Substantia nigra (tissue), 51 donors: ENCODE measurements at places on chromosomes 11 and 22.
A peak's percentile ranks its signal among the peaks of the same experiment; 100 is the strongest.

- DNase-seq = no peak
Measured at GRCh38 chr22:23533328-23533762, 46.7 kb downstream of the IGLL1 start.

DNA sequence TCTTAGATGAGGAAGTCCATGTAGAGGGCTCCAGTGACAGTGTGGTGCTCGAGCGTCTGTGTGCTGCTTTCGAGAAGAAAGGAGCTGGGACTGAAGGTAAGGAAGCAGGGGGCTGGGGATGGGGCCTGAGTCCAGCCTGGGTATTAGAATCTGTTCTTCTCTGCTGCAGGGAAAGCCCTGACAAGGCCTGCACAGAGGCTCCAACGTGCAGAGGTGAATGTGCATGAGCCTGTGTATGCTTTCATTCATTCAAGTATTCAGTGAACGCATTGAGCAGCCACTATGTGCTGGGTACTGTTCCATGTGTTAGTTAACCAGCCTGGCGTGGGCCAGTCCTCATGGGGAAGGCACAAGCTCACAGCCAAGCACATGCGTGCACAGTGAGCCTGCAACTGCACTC is 93.4 kb downstream of the MYO18B start:
- no peak for DNase-seq

- no peak for DNase-seq
Measured at GRCh38 chr11:22521226-22521625, 104.4 kb downstream of the FANCF start.

- no peak for DNase-seq
Measured at GRCh38 chr11:103659743-103660142, 376.7 kb upstream of the DDI1 start.

DNA sequence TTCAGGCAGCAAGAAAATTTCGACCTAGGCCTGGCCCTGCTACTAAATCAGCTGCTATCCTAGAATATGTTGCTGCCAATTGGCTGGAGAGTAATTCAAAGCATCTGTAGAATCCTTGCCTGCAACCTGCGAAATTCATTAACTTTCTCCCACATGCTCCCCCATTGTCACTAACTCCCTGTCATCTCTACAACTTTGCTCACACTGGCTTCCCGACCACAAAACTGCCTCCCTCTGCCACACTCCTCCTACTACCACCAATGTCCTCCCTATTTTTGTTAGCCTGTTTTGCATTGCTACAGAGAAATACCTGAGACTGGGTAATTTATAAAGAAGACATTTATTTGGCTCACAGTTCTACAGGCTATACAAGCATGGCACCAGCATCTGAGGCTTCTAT is 570.6 kb downstream of the INSC start:
- DNase-seq = no peak

GRCh38 chr11:128662960-128663359 is 30.9 kb upstream of the FLI1 start:
- DNase-seq = no peak

DNA sequence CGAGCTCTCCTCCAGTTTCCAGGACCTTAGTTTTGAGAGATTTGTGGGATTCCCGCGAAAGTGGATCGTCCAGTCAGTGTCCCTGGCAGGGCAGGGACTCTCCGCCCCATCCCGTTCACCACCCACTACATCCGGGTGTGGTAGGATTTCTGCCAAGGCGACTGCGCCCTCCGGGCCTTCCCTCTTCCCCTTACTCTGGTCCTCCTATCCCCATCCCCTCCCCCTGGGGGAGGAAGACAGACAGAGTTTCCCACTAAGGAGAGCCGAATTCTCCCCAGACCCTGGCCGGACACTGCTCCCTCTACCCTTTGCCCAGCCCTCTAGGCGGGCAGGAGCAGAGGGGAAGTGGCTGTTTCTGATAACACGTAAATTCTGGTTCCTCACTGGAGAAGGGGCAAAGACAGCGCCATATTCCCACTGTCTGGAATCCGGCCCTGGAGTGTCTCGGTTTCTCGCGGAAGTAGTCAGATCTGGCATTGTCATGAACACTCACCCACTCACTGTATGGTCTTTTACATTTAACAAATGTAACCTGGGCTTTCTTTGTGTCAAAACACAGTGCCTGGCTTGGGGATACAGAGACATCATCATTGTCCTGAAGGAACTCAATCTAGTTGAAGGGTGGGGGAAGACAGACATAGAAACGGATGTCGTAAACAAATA is 1.1 kb upstream of the NECTIN1 start:
- no peak for DNase-seq

- no peak for DNase-seq
Measured at GRCh38 chr11:122509091-122509490, 146.4 kb upstream of the UBASH3B start.

GRCh38 chr11:110691926-110692325 is 20.3 kb downstream of the ARHGAP20 start:
- no peak for DNase-seq

DNA sequence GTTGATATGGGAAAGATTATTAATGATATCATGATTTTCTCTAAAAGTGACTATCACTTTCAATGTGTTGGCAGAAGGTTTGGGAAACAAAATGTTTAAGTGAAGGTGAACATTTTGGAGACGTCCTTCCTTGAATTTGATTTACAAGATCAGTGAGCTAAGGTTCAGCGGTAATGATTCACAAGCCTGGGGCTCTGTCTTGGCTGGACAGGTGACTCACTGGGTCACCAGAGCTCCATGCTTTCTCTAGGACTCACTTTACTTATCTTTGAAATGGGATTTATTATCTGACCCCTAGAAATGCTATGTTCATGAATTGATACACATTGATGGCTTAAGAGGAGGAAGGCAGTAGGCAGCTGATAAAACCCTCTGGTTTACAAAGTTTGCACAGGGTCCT is 437.5 kb downstream of the NTM start:
- no peak for DNase-seq

GRCh38 chr11:45872651-45873356 is 12.6 kb upstream of the MAPK8IP1 start:
- peak; percentile 74 for DNase-seq

DNA sequence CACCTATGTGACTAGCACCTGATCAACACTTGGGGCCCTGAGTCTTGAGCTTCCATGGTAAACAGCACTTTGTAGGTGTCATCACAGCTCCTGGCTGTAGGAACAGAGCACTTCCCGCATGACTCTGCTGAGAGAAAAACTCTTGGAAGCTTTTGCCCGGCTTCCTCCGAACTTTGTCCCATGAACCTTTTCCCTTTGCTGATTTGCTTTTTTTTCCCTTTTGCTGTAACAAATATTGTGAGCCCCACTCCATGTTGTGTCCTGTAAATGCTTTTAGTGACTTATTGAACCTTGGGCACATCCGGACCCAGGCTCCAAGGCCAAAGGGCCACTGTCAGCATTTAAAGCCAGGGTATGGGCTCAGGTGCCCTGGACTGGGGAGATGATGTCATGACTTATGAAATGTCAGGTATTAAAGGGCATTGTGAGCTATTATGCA is 391.1 kb downstream of the TENM4 start:
- DNase-seq = no peak

- no peak for DNase-seq
Measured at GRCh38 chr11:50333861-50334260, 301.2 kb downstream of the OR4C45 start.

DNA sequence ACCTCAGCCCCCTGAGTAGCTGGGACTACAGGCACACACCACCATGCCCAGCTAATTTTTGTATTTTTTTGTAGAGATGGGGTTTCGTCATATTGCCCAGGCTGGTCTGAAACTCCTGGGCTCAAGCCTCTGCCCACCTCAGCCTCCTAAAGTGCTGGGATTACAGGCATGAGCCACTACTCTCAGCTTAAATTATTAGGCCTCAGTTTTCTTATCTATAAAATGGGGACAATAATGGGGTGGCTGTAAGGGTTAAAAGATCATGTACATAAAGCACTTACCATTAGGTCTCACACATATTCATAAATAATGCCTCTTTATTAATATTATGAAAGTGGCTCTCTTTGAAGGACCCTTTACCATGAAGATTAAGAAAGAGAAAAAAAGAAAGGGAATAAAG is 31.5 kb upstream of the CKAP5 start:
- no peak for DNase-seq

- no peak for DNase-seq
Measured at GRCh38 chr11:66546368-66546965, at the start of gene ACTN3. Gene ACTN3, plus strand, starts transcription at chr11:66546903. Its CDS starts 35 bp downstream, at chr11:66546938.

GRCh38 chr11:11843642-11844041 is 1.9 kb downstream of the USP47 start:
- no peak for DNase-seq

GRCh38 chr22:42892571-42893316 is 35.7 kb upstream of the ARFGAP3 start:
- no peak for DNase-seq

DNA sequence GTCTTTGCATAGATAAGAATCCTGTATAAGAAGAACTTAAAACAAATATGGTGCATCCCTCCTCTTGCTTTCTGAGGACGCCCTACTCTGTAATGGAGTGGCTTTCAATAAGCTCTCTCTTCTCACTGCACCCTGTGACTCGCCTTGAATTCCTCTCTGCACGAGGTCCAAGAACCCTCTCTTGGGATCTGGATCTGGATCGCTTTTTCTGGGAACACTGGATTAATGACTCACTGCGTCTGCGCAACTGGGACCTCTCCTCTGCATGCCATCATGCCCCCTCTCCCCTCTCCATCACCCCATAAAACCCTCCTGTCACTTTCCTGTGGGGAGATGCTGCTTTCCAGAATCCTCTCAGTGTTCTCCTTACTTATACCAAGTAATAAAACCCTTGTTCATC is 15.1 kb upstream of the CABP2 start:
- no peak for DNase-seq

DNA sequence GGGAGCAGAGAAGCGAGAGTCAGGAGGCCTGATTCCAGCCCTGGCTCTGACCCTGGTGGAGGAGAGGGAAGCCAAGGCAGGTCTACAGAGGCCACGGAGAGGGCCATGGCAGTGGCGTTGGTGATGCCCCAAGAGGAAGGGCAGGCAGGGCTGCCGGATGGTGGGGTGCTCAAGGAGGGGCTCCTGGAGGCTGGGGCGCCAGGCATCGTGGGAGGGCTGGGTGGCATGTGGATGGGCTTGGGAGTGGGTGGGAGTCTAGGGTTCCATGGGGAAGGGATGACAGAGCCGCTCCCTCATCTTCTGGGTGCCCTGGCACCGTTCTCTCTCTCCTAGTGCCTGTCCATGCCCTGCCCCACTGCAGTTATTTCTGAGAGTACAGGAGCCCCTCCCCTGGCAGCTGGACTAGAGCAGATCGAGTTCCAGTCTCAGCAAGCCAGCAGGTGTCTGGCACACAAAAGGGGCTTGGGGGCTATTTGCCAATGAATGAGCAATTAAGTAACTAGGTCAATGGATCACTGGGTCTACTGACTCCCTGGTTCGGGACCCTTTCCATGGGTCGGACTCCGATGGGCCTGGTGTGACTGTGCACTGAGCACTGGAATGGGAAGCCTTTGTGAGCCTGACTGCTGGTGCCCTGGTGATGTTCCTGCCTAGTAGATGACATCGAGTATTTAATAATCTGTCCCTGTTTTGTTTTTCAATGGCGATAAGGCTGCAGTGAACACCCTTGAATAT is 570.0 kb downstream of the TBC1D22A start:
- no peak for DNase-seq

DNA sequence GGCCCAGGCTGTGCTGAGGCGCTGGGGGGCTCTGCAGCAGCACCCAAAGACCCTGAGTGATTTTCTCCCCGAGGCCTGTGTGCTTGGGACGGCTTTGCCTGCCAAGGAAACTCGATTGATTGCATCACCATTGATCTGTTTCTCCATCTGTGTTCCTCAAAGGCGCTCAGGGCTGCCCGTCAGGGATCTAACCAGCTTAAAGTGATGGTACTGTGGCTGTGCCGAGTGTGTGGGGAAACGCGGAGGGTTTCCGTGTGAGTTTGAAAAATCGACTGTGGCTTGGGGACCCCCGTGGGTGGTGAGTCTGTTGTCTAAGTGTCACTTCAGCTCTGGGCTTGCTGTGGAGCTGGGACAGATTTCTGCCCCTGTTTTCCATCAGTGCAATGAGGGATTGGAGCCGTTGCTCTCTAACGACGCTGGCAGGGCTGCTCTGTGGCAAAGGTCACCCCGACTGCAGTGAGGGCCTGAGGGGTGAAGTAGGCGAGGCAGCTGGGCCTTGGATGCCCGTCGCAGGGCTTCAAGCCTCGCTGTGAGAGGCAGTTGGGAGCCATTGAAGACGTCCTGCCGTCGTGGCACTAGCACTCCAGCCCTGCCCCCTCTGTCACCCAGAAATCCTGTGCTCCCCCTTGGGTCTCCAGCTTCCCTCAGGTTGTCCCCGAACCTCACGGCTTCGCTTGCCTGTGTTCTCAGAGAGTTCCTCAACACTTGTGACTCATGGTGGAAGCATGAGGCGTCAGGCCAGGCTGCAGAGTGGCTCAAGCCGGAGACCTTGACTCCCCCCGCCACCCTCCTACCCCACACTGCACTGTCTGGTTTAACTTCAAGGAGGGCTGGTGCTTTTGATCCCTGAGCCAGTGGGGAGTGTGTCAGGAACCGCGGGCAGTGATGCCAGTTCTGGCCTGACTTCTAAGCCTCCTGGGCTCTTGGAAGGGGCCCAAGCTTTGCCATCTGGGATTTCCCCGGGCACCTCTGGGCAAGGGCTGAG is 21.8 kb downstream of the CACNA1I start:
- no peak for DNase-seq

GRCh38 chr11:69229511-69229910 is 64.4 kb upstream of the MYEOV start:
- DNase-seq = no peak

DNA sequence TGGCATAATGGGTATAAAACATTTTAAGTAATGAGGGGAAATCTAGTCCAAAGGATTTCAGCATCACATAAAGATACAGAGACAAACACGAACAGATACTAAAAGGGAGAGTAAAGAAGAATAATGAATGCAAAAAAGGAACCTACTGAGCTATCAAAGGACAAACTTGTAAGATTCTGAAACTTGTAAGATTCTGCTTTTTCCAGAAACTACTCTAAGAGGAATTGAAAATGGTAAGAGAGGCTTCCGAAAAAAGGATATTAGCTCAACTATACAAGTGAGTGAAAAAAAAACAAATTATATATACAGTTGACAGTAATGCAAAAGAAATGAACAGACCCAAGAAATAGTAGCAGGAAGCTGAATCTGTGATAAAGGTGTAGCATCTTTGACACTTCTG is 37.7 kb downstream of the POLD3 start:
- DNase-seq = no peak

DNA sequence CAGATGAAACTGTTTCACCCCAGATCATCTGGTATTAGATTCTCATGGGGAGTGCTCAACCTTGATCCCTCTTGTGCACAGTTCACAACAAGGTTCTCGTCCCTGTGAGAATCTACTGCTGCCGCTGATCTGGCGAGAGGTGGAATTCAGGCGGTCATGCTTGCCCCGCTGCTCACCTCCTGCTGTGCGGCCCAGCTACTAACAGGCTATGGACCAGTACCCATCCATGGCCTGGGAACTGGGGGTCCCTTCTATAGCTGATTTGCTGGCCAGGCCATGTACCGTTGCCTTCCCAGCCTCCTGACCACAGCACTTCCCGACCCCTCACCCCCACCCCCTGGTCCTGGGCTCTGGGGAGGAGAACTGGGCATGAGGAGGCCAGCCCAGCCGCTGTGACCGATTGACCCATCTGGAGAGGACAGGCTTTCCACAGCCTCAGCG is 2.6 kb downstream of the PHLDA2 start:
- DNase-seq = no peak
